H9 (cell line): ENCODE measurements at places on chromosomes 7 and 10.
A peak's percentile ranks its signal among the peaks of the same experiment; 100 is the strongest.

GRCh38 chr7:23969443-23969842 is 259.4 kb downstream of the STK31 start:
- no peak for DNase-seq

- DNase-seq = no peak
These were observed 40.0 kb downstream of the C10orf120 start for GRCh38 chr10:122659651-122660050.

DNA sequence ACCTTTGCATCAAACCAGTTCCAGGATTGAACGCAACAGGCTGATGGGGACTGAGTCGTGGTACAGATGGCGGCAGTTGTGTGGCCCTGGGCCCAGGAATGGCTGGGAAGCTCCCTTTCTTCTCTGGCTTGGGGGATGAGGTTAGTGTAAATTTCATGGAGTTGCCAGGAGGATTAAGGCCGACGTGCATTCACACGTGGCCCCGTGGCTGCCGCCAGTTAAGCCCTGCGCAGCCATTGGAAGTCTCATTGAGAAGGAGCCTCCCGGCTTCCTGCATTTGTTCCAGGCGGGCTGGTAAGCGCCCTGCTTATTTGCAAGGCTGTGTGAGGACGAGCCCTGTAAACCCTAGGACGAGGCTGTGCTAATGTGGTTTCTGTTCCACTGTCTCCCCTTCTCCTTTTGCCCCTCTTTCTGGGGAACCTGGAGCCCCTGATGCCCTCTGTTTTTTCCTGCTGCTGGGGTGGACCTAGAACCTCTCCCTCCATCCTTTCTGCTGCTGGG is 174.7 kb upstream of the TNRC18 start:
- DNase-seq = peak; percentile 52

- no peak for DNase-seq
These were observed 39.4 kb downstream of the ADRB1 start for GRCh38 chr10:114083040-114083439.

DNA sequence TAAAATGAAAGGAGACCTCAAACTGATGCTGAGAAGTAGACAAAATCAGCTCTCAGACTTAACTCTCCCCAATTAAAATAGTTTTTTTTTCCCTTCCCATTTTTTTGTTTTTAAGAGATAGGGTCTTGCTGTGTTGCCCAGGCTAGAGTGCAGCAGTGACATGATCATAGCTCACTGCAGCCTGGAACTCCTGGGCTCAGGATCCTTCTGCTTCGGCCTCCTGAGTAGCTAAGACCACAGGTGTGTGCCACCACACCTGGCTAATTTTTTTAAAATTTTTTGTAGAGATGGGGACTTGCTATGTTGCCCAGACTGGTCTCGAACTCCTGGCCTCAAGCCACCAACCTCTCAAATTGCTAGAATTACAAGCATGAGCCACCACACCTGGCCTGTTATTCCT is 61.1 kb downstream of the NHLRC2 start:
- no peak for DNase-seq

DNA sequence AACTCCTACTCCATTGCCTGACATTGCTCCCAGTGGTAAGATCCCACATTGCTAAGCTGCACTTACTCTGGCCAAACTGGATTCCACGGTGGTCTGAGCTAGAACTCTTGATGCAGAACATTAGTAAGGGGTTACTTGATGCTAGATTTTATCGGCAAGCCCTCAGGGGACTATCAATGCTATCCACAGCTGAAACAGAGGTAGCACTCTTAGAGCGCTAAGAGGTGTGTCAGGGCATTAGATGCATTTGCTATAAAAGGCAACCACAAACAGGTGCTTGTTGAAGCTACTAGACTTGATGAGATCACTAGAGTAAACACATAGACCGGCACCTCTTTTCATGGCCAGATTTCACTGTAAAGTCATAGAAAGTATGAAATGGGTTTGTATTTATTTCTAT is 116.3 kb downstream of the MDFIC start:
- DNase-seq = no peak

GRCh38 chr10:79386637-79387465 is 39.6 kb downstream of the PPIF start:
- DNase-seq = peak; percentile 29

DNA sequence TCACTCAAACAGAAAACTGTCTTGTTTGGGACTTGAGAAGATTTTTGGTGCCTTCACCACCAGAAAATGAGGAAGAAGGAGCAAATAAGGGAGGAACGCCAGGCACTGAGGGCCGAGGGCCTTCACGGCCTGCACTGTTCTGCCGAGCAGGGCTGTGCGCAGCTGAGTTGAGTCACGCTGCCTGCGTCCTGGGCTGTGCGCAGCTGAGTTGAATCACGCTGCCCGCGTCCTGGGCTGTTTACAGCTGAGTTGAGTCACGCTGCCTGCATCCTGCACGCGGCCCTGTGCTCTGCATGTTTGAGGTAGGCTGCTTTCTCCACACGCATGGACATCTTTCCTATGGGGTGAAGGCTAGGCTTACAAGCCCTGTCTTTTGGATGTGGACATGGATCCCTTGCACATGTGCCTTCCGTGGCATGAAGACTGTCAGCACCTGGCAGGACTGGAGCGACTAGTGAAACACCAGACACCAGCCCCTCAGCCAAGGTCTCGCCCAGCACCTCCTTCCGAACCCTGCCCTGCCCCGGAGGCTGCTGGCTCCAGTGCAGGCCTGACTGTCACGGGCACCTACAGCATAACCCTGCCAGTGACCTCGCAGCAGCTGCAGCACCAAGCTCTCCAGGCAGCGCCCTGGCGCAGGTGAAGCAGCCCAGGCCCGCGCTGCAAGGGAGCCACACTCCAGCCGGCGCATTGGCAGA is 96.7 kb downstream of the HTR5A start:
- DNase-seq = no peak

DNA sequence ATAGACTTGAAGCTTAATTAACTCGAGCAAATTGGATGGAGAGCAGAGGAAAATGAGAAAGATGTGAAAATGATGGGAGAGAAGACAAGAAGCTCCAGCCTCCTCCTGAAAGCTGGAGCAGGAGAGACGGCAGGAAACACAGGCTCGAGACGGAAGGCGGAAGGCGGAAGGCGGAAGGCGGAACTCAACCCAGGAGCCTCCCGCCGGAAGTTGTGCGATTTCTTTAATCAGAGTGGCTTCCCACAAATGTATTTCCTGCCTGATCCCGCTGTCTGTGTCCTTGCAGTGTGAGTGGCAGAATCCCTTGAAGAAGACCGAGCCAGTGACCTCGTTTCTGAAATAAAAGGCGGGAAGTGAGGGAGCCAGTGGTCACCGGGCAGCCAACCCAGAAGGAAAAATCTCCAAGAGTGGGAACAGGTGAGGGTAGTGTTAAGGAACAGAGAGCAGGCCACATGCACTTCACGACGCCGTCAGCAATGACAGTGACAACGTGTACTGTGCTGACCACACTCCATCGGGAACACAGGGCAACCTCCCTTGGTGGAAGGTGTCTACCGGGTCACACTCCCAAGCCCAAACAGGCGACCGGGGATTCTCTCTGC is 117.0 kb upstream of the RNF32 start:
- DNase-seq = no peak

DNA sequence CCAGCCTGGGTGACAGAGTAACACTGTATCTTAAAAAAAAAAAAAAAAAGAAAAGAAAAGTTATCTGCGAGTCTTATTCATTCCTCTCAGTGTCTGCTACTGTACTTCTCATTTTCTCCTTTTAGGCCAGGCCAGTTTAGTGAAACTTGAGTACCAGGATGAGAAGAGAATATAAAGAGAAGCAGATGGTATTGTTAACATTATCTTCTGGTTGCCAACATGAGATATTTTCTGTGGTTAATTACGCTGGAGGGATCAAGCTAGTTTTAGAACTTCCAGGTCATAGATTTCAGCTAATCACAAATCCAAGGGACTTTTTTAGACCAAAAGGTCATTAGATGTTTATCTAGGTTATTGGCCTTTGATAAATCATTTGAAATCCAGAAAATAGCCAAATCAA is 252.6 kb upstream of the SMIM30 start:
- no peak for DNase-seq

DNA sequence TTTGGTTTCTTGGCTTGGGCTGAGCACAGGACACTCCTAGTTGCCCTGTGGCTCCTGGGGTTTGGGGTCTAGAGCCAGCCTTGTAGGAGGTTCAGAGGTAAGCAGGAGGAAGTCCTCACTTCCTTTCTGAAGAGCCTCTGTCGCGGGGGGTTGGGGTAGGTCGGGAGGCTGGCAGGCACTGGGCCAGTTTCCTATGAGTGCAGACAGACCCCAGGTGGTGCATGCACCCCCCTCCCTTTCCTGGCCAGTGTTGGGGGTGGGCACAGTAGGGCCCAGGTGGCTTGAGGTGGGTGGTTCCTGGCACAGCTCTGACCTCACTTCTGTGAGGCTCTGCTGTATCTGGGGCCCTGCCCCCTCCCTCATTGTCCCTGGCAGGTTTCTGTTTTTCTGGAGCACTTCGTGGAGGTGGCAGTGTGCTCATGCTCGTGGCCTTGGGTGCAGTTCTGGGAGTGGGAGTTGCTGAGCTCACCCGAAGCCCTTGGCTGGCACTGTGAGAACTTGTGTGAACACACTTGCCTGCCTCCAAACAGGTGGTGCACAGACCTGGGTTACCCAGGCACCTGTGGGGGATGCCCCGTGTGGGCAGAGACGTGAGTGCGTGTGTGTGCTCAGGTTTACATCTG is 1.8 kb downstream of the PALD1 start:
- no peak for DNase-seq

GRCh38 chr7:99139036-99139435 is 4.9 kb downstream of the SMURF1 start:
- DNase-seq = no peak

DNA sequence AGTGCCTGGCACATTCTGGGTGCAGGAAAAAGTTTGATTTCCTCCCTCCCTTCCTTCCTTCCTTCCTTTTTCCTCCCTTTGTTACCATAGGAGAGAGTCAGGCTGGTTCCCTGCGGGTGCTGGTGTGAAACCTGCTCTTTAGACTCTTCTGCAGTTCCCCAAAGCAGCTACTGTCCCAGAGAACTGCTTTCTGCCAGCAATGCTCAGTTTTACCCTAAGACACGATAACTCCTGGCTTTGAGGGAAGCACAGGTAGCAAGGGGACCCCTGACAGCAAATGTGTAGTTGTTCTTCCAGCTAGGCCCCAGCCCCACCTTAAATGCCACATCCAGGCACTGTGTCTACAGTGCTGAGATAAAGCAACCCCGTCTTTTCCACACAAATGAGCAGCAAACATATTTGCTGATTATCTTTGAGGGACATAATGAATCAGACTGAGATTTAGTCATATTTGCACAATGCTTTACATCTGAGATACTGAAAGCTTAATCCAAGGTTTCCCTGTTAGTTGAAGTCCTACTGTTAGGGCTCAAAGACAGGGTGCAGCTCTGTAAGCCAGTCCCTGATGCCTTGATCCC is 55.5 kb downstream of the MET start:
- no peak for DNase-seq

- DNase-seq = no peak
These were observed 48.1 kb downstream of the DRGX start for GRCh38 chr10:49347827-49348226.

- DNase-seq = peak; percentile 46
These were observed 411.2 kb downstream of the GLRX3 start for GRCh38 chr10:130547368-130547767.

- DNase-seq = peak; percentile 68
These were observed 238.7 kb downstream of the SEC23IP start for GRCh38 chr10:120131183-120131582.

DNA sequence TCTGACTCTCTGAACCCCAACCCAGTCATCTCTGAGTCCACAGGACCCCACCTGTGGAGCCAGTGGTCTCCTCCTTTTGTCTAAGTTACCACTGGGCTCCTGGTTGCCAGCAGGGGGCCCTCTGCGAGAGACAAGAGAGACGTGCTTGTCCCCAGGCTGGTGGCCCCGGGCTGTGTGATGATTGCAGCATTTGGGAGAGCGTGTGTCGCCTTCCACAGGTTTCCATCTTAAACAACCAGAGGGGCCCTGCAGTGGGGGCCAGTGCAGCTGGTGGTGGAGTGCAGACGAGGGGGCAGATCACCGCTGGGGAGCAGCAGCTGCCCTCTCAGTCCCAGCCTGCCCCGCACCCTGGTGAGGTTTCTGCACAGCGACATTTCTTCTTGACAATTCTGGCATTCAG is 122.4 kb upstream of the PPP2R2D start:
- DNase-seq = no peak

GRCh38 chr7:30001998-30002397 is 12.4 kb upstream of the SCRN1 start:
- DNase-seq = no peak

DNA sequence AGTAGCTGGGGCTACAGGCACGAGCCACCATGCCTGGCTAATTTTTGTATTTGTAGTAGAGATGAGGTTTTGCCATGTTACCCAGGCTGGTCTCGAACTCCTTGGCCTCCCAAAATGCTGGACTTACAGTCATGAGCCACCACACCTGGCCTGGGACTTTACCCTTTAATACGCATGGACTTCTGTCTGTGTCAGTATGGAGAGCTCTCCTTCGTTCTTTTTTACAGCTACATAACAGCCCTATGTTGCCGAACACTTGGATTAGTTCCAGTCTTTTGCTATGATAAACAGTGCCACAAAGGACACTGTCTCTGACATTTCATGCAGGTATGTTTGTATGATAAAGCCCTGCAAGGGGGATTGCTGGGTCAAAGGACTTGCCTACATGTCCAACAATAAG is 10.9 kb upstream of the OAT start:
- DNase-seq = no peak

DNA sequence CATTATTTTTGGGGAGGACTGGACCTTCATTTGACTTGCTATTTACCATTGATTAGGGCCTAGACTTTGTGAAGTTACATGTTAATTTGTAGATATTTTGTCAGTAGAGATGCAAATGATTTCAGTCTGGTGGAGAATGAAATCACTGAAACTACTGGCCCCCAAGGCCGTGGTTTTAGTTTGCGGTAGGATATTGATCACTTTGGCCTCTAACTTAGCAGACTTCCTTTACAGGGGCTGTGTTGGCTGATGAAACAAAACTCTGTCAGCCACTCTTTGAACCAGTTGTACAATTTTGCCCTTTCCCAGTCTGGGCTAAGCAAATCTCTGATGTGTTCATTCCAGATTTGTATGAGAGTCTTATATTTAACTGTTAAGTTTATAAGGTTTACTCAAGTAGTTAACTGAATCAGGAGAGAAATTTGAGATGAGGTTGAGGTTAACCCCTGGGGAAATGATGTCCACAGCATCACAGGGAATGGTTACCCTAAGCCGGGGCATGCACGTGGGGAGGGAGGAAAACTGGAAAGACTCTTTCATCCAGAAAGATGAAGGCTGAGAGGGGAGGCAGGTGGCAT is 105.7 kb upstream of the INSIG1 start:
- DNase-seq = no peak

GRCh38 chr10:8305876-8306652 is 251.6 kb downstream of the GATA3 start:
- DNase-seq = no peak

- DNase-seq = no peak
These were observed 35.0 kb downstream of the AUTS2 start for GRCh38 chr7:69633122-69633831.
